ENCODE measurements at places on chromosomes 5 and 9. TPM values are rescaled to one million over a fixed set of nuclear protein-coding genes. Genes with fewer than 3 reads are reported as not detected.

- peak; percentile 77 for DNase-seq
Observed at GRCh38 chr9:114181607-114182409, 26.5 kb downstream of the COL27A1 start.

- DNase-seq: peak; percentile 18
Observed at GRCh38 chr5:166719991-166720390, 1571.5 kb upstream of the WWC1 start.

- no peak for DNase-seq
Observed at GRCh38 chr5:43874772-43875171, 271.8 kb downstream of the NNT start.

ZNF883 gene
- total RNA-seq: 6.2 TPM

PLAC8L1 gene
- total RNA-seq: not detected

ZNF618 gene
- 5.4 TPM for total RNA-seq

GRCh38 chr9:136690806-136691261 lies 3.6 kb upstream of the AGPAT2 start:
- DNase-seq: no peak

DNA sequence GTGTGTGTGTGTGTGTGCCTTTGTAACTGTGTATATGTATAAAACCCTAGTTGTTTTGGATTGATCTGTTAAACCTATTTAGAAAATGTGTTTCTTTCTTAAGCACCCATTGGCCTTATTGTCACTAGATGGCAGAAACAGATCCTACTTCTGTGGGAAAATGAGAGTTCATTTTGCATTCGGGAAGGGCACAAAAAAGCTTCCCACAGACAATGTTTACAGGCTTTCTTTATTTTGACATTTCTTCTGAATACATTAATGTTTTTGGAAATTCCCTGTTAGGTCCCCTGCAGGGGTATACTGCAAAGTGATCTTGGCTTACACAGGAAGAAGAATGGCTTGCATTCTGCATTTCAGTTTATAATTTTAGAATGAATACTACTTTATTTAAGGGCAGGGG lies 481.8 kb upstream of the ARRDC3 start:
- peak; percentile 32 for DNase-seq

DNA sequence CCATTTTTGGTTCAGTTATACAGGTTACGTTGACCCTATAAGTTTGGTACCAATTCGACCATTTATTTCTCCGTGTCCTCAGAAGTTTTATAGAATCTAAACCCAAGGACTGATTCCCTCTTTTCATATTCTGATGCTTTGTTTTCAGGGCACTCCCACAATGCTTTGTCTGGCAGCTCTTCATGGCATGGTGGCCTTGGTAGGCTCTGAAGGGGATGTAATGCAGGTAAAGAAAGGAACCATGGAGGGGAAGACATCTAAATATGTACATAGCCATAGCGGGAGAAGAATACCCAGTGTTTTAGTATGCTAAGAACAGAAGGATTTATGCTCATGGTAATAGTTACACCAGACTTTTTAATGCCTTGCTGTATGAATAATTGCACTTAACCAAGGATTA lies 82.7 kb downstream of the HACD4 start:
- DNase-seq: no peak

DNA sequence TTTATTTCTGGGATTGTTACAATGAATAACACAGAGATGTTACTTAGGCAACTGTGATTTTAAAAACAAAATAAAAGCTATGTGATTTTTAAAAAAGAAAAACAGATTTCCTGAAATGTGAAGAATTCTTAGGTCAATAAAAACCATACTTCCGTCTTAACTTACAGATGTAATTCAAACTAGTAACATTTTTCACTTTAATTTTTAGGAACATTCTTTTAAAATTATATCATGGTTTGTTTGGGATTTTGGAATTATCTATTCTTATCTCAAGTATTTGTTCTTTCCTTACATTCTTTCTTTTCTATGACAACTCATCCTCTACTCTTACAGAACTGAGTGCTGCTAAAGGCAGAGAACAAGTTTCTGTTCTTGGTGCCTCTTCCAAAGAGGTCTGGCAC lies 159.5 kb downstream of the RAPGEF6 start:
- DNase-seq: no peak

DNA sequence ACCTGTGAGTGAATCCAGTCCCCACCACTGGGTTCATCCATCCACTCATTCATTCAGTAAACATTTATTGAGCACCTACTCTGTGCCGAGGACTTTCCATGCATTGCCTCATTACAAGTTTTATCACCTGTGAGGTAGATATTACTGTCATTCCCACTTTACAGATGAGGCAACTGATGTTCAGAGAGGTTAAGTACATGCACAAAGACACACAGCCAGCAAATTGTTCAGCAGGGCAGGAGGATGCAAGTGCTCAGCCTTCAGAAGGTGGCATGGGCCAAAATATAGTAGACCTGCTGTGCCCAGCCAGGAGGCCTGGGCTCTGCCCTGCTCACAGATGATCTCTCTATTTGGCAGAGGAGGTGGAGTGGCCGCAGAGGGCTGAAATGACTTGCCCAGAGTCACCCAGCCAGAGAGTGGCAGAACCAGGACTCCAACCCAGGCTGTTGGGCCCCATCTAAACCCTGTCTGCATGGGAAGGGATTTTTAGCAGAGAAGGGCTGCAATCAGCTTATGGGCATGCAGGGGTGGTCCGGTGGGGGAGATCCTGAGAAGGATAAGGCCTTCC lies 7.6 kb upstream of the NEURL1B start:
- no peak for DNase-seq

GRCh38 chr5:139461698-139462097 lies 845 bp downstream of the ECSCR start:
- peak; percentile 72 for DNase-seq

DNA sequence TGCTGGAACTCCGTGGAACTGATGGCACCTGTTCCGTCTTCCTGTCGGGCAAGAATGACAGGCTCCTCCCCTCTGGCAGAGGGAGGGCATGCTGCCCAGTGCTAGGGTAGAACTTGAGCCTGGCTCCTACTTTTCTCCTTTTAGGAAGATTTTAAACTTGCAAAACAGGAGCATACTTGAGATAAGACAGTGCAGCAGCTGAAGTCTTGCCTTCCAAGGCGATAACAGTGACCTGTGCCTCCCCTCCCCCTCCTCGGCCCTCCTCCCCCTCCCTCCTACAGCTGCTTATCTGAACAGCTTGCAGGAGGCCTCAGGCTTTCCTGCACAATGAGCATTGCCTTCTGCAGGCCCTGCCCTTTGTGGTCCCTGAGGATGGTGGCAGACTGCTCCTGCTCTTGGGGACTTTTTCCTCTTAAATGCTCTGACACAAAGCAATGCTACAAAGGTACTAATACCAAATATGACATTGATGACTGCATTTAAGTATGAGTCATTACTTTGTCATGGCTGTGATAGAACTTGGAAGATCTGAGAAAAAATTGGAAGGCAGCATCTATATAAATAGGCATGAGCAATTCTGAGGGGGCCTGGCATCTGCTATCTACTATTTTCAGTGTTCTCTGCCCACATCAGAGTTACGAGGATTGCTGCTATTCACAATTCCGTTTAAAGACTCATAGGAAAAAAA lies 2.0 kb downstream of the GADD45G start:
- DNase-seq: peak; percentile 54

GRCh38 chr9:4333231-4333740 lies 33.4 kb upstream of the GLIS3 start:
- DNase-seq: no peak

ETF1 gene
- total RNA-seq: 117 TPM

GRCh38 chr5:38414348-38414747 lies 142.1 kb downstream of the LIFR start:
- DNase-seq: peak; percentile 33

- DNase-seq: no peak
Observed at GRCh38 chr5:128979761-128980160, 14.5 kb downstream of the SLC27A6 start.

CDC20B gene
- not detected for total RNA-seq

GRCh38 chr9:134383148-134383547 lies 56.9 kb downstream of the RXRA start:
- DNase-seq: no peak

DNA sequence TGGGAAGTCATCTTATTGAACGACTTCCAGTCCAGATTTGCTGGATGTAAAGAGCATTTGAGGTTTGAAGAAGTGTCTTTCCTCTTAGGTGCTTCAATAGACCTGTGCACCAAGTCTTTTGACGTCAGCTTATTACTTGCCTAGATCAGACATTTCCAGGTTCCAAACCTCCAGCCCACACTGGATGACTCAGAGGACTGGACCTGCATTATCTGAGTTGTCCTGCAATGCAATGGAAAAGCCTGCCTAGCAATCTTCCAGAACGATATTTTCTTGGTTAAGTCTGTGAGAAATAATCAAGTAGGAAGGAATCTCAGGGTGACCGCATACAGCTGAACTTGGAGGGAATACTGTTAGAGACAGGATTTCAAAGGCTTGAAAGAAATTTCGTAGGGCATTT lies 147.2 kb upstream of the MOCS2 start:
- peak; percentile 23 for DNase-seq

DNA sequence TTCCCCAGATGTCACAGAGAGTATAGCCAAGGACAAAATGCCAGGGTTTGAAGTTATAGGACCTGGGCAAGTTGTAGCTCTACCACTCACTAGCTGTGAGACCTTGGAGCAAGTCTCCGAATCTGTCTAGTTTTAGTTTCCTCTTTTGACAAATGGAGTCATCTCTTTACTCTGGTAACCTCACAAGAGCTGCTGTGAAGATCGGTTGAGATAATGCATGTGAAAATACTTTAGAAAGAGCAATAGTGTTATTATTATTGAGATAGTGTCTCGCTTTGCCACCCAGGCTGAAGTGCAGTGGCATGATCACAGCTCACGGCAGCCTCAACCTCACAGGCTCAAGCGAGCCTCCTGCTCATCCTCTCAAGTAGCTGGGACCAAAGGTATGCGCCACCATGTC lies 117.9 kb upstream of the NR5A1 start:
- no peak for DNase-seq

GRCh38 chr5:10989577-10990263 lies 228.7 kb upstream of the DAP start:
- DNase-seq: no peak

AMACR gene
- 7.6 TPM for total RNA-seq

All from fibroblast of lung (primary cell).